ENCODE measurements at places on chromosomes 5 and 9.

GRCh38 chr5:173454361-173454735 lies 126.1 kb upstream of the STC2 start:
- no peak for DNase-seq

- DNase-seq, result no peak
Observed at GRCh38 chr5:16453609-16454008, 12.0 kb downstream of the ZNF622 start.

DNA sequence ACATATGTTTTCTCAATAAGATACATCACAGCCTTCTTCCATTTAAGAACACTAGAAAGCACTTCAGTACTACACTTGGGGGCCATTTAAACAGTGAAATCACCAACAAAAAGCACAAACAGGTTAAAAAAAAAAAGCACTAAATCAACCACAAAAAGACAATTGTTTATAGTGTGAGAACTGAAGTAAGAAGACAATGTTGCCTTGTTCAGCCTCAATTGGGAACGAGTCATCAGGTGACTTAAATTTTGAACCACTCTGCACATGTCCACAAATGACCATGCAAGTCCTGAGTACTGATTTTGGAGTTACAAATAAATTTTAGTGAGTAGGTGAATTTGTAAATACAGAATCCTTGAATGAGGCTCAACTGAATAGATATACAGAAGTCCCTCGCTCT lies 37.2 kb upstream of the HNRNPA0 start:
- no peak for DNase-seq

GRCh38 chr9:32869404-32869803 lies 86.1 kb downstream of the TMEM215 start:
- DNase-seq, result no peak

GRCh38 chr5:178115136-178115813 lies 1.9 kb downstream of the N4BP3 start:
- peak; percentile 34 for DNase-seq

GRCh38 chr9:90860382-90860781 lies 58.8 kb downstream of the SYK start:
- no peak for DNase-seq

GRCh38 chr9:94900222-94901018 lies 173.9 kb downstream of the AOPEP start:
- no peak for DNase-seq

GRCh38 chr5:132273631-132274030 lies 16.1 kb downstream of the PDLIM4 start:
- DNase-seq, result no peak

All from stimulated activated naive B cell treated with anti-CD40 and anti-IgM and Interleukin-4, amounts not matched to agents 10 μg/mL and 1 μg/mL and 100 μg/mL, for 72 hours (primary cell).